D341Med (cell line): ENCODE measurements at places on chromosomes 4 and X.

DNA sequence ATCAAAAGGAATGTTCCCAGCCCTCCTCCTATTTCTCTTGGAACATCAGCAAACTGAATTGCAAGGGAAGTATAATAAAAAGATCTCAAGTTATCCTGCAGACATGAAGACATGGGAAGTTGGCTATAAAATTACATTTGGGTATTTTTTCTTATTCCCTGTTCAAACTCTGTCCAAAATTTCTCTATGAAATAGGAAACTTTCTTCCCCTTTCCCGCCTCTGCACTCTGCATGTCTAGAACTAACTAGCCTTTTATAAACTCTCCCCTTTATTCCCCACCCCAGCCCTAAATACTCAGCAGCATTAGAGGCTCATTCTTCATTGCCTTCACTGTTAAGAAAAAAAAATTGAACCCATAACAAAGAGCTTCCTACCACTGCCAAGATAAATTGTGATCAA lies 126.7 kb upstream of the EDNRA start:
- DNase-seq = no peak

GRCh38 chrX:154372612-154373022 lies 1.8 kb downstream of the FLNA start:
- DNase-seq = no peak

DNA sequence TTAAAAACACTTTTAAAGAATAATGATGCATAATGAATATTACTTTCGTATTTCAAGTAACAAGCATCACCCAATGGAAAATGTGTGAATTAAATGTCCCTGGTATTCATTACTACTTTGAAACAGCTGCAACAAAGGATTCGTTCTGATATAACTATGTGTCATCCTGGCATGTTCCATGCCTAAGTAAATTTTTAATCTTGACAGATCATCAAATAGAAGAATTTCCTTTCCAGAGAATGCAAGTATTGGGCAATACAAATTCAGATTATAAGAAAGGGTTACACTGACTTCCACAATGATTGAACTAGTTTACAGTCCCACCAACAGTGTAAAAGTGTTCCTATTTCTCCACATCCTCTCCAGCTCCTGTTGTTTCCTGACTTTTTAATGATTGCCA lies 105.3 kb downstream of the SPCS3 start:
- no peak for DNase-seq

GRCh38 chrX:51395810-51396728 lies 63.4 kb downstream of the NUDT10 start:
- DNase-seq = peak; percentile 12

- no peak for DNase-seq
Measured at GRCh38 chr4:128600996-128601871, 208.3 kb upstream of the JADE1 start.

- no peak for DNase-seq
Measured at GRCh38 chrX:21176921-21177571, 197.2 kb upstream of the CNKSR2 start.

- no peak for DNase-seq
Measured at GRCh38 chr4:132593717-132594400, 555.2 kb upstream of the PCDH10 start.

DNA sequence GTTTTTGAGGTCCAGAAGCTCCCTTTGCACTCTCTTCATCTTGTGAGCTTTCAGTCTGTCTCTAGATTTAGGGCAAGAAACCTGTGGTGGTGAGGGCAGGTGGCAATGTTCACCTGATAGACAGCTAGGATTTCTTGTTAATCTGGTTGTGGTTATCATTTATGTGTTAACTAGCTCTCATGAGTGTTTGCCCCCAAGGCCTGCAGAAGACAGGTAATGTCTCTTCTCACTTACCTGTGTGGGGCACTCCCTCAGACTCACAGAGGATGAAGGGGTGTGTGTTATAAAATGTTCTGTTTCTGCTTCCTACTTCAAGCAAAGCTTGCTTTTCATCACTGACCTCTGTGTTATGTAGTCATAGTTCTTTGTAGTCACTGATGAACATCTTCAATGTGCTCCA lies 17.8 kb downstream of the EGF start:
- DNase-seq = no peak

DNA sequence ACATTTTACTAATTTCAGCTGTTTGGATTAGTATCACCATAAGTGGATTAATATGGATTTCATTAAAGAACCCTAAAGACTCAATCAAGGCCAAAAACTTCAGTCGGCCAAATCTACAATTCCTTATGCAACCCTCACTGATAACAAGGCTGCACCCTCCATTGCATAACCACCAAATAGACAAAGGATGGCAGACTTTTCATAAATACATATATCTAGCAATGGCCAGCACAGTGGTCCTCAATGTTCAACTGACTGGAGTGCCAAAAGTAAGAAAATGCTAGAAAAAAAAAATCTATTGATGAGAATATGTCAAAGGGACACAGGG lies 46.6 kb downstream of the MID1IP1 start:
- DNase-seq = no peak

GRCh38 chrX:97743014-97743413 lies 859.3 kb downstream of the RPA4 start:
- peak; percentile 15 for DNase-seq

GRCh38 chr4:31999848-32000247 lies 1279.7 kb downstream of the PCDH7 start:
- DNase-seq = no peak

DNA sequence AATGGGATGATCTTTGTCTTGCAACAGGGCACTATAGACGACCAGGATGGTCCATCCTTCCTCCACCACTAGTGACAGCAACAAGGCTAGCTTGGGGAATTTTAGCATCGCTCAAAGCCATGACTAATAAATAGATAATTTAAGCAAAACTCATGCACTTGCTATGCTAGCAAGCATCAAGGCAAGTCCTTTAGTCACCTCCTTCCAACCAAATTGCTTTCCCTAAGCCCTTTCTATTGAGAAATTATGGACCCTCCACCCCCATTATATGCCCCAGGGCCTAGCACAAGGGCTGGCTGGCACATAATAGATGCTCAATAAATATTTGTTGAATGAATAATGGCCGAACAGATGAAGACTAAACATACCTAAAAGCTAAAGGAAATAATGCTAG lies 28.6 kb downstream of the SLC16A2 start:
- DNase-seq = no peak

DNA sequence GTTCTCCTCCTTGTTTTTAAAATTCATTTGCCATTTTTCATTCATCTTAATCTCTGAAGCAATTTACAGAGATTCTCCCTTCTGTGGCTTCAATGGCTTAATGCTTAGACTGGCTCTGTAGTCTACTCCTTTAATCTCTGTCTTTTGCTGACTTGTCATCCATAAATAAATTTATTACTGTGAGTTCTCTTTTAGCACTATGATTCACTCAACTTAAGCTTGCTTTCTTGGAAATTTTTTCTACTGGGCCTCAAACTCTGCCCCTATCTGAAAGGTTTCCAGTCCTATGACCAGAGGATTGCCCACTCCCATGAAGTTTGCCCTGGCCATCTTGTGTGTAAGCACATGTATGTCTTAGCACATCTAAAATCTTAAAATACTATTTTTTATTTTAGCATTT lies 251.1 kb downstream of the DCLK2 start:
- DNase-seq = no peak

- DNase-seq = no peak
Measured at GRCh38 chrX:53239474-53239873, 14.5 kb upstream of the KDM5C start.

DNA sequence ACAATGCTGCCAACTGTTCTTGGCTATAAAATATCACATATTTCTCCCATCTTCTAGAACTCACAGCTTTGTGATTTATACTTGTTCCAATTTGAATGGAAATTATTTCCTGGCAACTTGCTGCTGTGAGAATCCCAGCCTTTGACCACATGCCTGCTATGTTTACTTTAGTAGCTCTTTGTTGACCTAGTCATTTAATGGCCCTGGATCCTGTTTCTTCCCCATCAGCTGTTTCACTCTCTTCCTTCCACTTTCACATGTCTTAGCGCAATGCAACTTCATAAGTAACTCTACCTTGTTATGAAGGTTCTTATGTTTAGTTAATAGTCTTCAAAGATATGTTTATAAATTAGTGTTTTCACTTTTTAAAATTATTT lies 1973.6 kb upstream of the AGA start:
- DNase-seq = no peak

GRCh38 chr4:147863808-147864472 lies 132.1 kb downstream of the ARHGAP10 start:
- DNase-seq = no peak

GRCh38 chr4:1082215-1083182 lies 30.9 kb downstream of the RNF212 start:
- DNase-seq = peak; percentile 42

DNA sequence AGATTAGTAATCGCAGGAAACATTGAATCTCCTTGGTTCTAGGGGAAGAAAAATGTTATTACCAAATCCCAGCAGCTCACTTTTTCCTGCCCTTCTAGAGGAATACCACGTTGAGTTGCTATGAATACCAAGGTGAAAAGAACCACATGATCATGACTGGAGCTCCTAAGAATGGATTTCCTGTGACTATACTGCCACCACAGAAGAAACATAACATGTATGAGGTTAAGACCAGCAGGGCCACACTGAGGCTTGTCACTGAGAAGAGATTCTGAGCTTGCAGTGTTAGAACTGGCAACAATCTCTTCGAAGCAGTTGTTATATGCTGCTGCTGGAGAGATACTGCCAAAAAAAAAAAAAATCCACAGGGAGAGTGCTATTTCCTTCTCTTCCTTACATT lies 1235.3 kb downstream of the FSTL5 start:
- DNase-seq = no peak

- no peak for DNase-seq
Measured at GRCh38 chr4:110680265-110680664, 57.4 kb upstream of the PITX2 start.

DNA sequence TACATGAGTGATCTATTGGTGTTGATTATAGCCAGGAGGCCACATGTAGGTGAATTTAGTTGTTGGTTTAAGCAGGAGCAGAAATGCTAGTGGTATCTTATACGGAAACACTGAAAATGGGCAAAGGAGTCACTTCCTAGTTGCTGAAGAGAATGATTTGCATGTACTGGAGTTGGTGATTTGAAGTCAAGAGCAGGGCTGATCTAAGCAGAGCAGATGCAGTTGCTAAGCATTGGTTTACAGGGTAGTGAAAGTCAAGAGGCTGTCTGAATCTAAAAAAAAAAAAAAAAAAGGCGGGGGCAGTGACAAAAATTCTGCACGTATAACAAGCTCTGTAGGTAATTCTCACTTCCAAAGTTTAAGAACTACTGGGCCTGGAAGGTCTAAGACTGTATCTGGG lies 90.4 kb upstream of the HPRT1 start:
- DNase-seq = no peak

- DNase-seq = no peak
Measured at GRCh38 chr4:26233350-26233749, 87.5 kb upstream of the RBPJ start.

GRCh38 chr4:26192899-26193869 lies 127.6 kb upstream of the RBPJ start:
- no peak for DNase-seq

DNA sequence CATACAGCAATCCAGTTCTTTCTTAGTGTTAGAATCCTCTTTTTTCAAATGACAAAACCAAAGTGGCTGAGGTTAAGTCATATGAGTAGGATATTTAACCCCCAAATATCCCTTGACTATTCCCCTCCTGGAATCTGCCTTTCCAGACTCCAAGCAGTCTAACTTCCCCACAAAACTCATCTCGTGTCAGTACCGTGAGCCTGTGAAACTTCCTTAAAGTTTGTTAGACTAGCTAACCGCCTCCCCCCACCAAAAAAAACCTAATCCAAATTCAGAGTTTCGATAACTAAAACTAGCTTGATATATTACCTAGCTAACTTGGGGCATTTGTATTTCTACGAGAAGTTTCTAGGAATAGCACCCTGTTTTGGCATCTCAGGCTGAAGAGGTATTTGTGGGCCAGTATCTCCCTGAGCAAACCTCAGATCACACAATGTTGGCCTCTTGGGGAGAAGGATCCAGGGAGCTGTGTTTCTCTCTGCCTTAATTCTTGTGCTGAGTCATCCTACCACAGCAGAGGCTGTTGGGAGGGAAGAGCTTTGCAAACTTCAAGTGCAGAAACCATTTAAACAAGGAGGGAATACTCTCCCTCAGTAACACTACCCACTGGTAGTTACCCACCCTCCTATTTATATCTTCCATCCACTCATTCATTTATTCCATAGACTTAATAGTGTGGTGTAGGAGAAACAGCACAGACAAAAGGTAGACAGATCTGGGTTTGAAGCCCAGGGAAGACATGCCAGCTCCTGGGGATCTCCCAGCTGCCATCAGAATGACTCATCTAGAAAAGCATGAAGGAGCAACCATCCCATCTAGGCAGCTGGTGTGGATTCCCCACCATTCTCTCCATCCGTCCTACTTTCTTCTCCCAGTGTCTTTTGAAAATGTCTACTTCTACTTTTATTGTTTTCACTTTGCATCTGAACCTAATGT lies 39.3 kb upstream of the TXK start:
- no peak for DNase-seq

GRCh38 chr4:147901916-147902315 lies 170.0 kb downstream of the ARHGAP10 start:
- no peak for DNase-seq

GRCh38 chr4:57109847-57110639 lies at the start of gene IGFBP7:
IGFBP7 (minus strand) TSS chr4:57110385; CDS start chr4:57110351, 34 bp downstream.
- peak; percentile 80 for DNase-seq

- DNase-seq = no peak
Measured at GRCh38 chr4:108008721-108009120, 19.0 kb downstream of the HADH start.

- no peak for DNase-seq
Measured at GRCh38 chr4:40377512-40378365, 42.6 kb downstream of the CHRNA9 start.

- DNase-seq = peak; percentile 30
Measured at GRCh38 chrX:8730812-8731558, 952 bp downstream of the ANOS1 start.

- DNase-seq = no peak
Measured at GRCh38 chrX:148422526-148422925, 77.9 kb upstream of the AFF2 start.

GRCh38 chr4:70522626-70523025 lies 4.3 kb downstream of the AMTN start:
- DNase-seq = no peak

GRCh38 chrX:96102997-96103396 lies 581.6 kb upstream of the DIAPH2 start:
- no peak for DNase-seq

DNA sequence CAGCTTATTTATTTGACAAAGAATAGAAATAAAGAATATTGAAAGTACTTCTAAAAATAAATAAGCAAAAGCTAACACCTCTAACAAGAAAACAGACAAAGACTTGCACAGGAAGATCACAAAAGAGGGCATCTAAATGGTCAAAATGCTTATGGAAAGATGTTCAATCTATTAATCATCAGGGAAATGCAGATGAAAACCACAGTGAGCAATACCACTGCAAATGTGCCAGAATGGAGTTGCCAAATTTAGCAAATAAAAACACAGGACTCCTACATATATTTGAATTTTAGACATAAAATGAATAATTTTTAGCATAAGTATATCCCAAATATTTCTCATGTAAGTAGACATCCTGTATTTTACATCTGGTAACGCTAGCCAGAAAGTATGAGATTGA lies 56.1 kb upstream of the HPGD start:
- no peak for DNase-seq

GRCh38 chr4:70601422-70602039 lies 9.5 kb downstream of the AMBN start:
- peak; percentile 81 for DNase-seq
